Gastrocnemius medialis (tissue), 4 donors: ENCODE measurements at places on chromosomes 2 and 18.

GRCh38 chr18:12883684-12884405 lies at the start of gene PTPN2:
Gene PTPN2 (minus strand): TSS chr18:12884237. CDS start chr18:12884141, 96 bp downstream.
- H3K27ac ChIP-seq: peak within 1 kb of the TSS; percentile 96
- no peaks in the 10 kb centered on the region for H3K36me3 ChIP-seq
- H3K4me1 ChIP-seq: peaks cover 20% of the 10 kb centered on the region
- peak within 1 kb of the TSS; percentile 89 for H3K4me3 ChIP-seq

DNA sequence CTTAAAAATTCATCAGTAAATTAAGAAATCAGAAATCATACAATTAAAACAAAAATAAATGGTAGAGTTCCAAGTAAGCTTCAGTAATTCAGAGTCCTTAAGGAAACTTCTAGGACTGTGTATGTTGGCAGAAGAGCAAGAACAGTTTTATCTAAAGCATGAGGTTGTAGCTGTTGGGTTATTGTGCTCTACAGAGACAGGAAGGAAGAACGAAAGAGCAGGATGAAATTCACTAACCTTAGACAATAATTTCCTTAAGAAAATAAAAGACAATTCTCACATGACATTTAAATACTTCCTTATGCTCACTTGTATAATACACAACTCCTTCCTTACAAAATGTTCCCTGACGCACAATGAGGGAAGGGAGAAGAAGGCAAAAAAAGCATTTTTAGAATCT lies 133.4 kb downstream of the STK39 start:
- H3K4me1 ChIP-seq: peaks cover 6% of the 10 kb centered on the region
- H3K4me3 ChIP-seq: no peak overlapping the region
- no peaks in the 10 kb centered on the region for H3K36me3 ChIP-seq
- H3K27ac ChIP-seq: no peak overlapping the region
- H3K27me3 ChIP-seq: no peaks in the 10 kb centered on the region
- no peak for DNase-seq

- no peak overlapping the region for H3K27ac ChIP-seq
- DNase-seq: no peak
- H3K27me3 ChIP-seq: no peaks in the 10 kb centered on the region
- H3K4me1 ChIP-seq: peaks cover 12% of the 10 kb centered on the region
- H3K4me3 ChIP-seq: no peak overlapping the region
Measured at GRCh38 chr2:110679337-110679707, 1.5 kb upstream of the BUB1 start.

DNA sequence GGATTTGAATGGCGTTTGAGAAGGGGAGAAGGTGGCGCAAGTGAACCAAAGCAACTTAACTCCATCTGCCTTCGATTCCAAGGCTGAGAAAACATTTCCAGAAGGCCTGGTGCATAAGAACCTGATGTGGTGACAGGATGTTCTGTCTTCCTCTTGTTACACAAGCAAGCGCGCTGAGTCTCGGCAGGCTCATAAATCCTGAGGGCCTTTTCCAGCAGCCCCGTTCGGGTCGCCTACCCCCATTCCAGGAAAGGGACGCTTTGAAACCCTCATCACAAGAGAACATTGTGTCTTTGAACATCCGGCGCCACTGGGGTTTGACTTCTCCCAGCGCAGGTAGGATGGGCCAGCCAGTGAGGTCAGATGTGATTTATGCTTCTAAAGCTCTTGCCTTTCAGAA lies 403.5 kb downstream of the SETBP1 start:
- no peak overlapping the region for H3K4me3 ChIP-seq
- H3K4me1 ChIP-seq: no peaks in the 10 kb centered on the region
- peak overlapping the region; percentile 73 for H3K27ac ChIP-seq
- H3K27me3 ChIP-seq: no peaks in the 10 kb centered on the region

DNA sequence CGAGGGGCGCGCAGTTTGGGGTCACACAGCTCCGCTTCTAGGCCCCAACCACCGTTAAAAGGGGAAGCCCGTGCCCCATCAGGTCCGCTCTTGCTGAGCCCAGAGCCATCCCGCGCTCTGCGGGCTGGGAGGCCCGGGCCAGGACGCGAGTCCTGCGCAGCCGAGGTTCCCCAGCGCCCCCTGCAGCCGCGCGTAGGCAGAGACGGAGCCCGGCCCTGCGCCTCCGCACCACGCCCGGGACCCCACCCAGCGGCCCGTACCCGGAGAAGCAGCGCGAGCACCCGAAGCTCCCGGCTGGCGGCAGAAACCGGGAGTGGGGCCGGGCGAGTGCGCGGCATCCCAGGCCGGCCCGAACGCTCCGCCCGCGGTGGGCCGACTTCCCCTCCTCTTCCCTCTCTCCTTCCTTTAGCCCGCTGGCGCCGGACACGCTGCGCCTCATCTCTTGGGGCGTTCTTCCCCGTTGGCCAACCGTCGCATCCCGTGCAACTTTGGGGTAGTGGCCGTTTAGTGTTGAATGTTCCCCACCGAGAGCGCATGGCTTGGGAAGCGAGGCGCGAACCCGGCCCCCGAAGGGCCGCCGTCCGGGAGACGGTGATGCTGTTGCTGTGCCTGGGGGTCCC lies at the start of gene ITGA4:
Gene ITGA4, plus strand, starts transcription at position 266 of the 620 bp plus-strand sequence. Its CDS starts 269 bp downstream, at position 535.
- no peaks in the 10 kb centered on the region for H3K36me3 ChIP-seq
- peak within 1 kb of the TSS; percentile 30 for H3K4me3 ChIP-seq
- H3K4me1 ChIP-seq: no peaks in the 10 kb centered on the region
- H3K27me3 ChIP-seq: peaks cover 25% of the 10 kb centered on the region

DNA sequence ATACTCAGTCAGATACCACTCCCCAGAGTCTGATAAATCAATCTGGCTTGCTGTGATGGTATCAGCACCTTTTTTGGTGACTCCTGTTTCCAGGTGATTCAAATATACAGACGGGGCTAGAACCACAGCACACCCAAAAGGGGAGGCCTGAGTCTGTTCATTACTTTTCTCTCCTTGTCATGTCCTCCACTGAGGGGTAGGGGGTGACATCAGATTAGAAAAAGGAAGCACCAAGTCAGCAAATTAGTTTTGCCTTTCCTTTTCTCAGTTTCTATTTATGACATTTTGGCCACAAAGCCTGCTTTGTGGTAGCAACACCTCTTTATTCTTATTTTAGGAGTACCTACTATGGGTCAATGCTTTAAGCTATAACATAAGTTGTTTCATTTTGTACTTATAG lies 127.4 kb downstream of the CCDC102B start:
- H3K4me3 ChIP-seq: no peak overlapping the region
- no peaks in the 10 kb centered on the region for H3K36me3 ChIP-seq
- H3K27ac ChIP-seq: no peak overlapping the region
- H3K4me1 ChIP-seq: no peaks in the 10 kb centered on the region
- no peak for DNase-seq
- no peaks in the 10 kb centered on the region for H3K27me3 ChIP-seq

DNA sequence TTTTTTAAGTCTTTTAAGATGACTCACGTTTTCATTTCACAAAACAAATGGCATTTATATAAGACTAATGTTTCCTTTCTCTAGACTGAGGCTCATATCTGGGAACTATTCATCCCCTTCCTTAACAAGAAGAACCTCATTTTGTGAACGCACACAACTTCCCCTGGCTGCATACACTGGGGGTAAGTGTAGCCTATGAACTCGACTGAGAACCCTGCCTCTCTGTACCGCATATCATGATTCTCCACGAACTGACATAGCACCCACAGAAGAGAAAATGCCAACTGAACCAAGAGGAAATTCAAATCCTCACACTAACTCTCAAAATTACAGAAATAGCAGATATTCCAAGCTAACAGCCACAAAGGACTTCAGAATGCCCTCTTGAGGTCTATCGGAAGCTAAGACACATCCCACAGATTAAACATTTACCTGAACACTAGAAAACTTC lies 236.7 kb downstream of the TCF4 start:
- H3K36me3 ChIP-seq: no peaks in the 10 kb centered on the region
- H3K27me3 ChIP-seq: no peaks in the 10 kb centered on the region
- no peak overlapping the region for H3K4me3 ChIP-seq
- H3K4me1 ChIP-seq: peaks cover 26% of the 10 kb centered on the region
- DNase-seq: no peak
- no peak overlapping the region for H3K27ac ChIP-seq

DNA sequence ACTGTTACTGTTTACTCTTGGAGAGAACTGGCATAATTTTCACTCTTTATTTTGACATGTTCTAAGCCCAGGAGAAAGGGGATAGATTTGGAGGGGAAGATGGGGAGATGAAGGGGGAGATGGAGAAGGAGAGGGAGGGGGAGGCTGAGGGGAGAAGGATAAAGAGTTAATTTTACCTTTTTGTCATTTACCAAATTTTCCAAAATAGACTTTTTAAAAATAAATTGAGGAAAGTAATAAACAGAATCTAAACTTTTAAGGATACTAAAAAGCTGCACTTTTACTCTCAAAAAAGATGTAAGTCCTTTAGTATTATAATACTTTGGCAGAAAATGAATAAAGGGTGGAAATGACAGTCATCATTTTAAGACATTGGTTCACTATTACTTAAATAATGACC lies 12.3 kb downstream of the MMADHC start:
- peaks cover 69% of the 10 kb centered on the region for H3K36me3 ChIP-seq
- peaks cover 16% of the 10 kb centered on the region for H3K4me1 ChIP-seq
- DNase-seq: no peak
- peak overlapping the region; percentile 20 for H3K27ac ChIP-seq
- no peak overlapping the region for H3K4me3 ChIP-seq

DNA sequence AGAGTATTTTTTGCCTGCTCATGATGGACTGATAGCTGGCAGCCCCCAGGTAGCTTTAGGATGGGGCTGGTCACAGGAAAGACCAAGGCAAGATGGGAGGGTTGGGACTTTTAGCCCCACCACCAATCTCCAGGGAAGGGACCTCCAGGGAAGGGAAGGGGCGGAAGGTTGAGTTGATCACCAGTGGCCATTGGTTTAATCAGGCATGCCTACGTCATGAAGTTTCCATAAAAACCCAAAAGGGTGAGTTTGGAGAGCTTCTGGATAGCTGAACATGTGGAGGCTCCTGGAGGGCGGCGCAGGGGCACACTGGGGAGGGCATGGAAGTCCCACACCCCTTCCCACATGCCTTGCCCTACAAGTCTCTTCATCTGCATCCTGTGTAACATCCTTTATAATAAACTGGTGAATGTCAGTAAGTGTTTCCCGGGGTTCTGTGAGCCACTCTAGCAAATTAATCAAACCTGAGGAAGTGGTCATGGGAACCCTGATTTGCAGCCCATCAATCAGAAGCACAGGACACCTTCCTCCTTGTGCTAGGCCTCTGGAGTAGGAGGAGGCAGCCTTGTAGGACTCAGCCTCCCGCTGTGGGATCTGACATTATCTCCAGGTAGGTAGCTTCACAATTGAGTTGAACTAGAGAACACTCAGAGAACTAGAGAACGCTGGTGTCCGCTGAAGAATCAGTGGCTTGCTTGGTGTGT lies 30.3 kb downstream of the RAB31 start:
- no peaks in the 10 kb centered on the region for H3K36me3 ChIP-seq
- no peaks in the 10 kb centered on the region for H3K4me1 ChIP-seq

GRCh38 chr2:191296083-191297006 lies 51.1 kb downstream of the MYO1B start:
- H3K4me3 ChIP-seq: no peak overlapping the region
- H3K36me3 ChIP-seq: no peaks in the 10 kb centered on the region
- H3K27ac ChIP-seq: no peak overlapping the region
- no peak for DNase-seq

DNA sequence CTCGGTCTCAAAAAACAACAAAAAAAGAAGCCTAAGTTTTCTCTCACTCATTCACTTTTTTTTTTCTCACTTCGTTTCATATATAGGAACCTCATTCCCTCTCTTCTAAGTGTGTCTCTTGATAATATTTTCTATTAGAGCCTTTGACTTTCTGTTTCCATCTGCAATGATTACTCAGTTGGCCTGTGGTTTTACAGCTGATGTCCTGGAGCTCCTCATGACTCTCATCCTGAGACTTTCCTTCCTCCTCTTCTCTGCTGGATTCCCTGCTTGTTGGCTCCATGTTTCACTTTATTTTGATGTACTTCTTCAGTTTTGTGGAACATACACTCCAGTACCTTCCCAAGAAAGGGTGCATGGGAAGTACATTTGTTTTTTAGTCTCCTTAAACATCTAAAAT lies 154.2 kb upstream of the GATA6 start:
- no peak for DNase-seq
- H3K27me3 ChIP-seq: no peaks in the 10 kb centered on the region
- H3K27ac ChIP-seq: no peak overlapping the region

DNA sequence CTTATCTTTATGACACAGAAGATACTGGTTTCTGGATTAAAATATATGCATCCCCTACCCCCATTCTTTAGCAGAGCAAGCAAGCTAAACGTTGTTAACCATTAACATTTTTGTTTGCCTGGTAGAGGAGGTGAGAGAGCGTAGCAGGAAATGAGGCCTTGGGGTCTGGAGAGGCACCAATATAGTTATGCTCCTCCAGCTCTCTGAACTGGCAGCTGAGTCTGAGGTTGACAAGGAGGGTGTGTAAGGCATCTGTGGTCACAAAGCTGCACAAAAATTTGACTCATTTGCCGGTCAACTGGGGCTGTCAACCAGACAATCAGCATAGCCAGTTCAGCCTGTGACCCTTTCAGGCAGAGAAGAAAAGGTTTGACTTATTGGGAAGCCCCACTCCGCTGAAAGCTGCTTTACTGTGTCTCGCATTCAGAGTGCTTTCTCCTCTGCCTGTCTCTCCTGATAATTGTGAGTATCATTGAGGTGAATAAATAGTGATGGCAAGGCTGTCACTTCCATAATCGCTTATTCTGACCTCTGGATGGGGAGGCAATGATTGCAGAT lies 647.5 kb upstream of the SETBP1 start:
- H3K27ac ChIP-seq: no peak overlapping the region
- H3K4me3 ChIP-seq: no peak overlapping the region
- no peaks in the 10 kb centered on the region for H3K36me3 ChIP-seq
- no peak for DNase-seq

GRCh38 chr2:88091943-88092342 lies 24.3 kb downstream of the SMYD1 start:
- no peaks in the 10 kb centered on the region for H3K36me3 ChIP-seq
- no peak overlapping the region for H3K4me3 ChIP-seq
- H3K4me1 ChIP-seq: no peaks in the 10 kb centered on the region
- DNase-seq: no peak

DNA sequence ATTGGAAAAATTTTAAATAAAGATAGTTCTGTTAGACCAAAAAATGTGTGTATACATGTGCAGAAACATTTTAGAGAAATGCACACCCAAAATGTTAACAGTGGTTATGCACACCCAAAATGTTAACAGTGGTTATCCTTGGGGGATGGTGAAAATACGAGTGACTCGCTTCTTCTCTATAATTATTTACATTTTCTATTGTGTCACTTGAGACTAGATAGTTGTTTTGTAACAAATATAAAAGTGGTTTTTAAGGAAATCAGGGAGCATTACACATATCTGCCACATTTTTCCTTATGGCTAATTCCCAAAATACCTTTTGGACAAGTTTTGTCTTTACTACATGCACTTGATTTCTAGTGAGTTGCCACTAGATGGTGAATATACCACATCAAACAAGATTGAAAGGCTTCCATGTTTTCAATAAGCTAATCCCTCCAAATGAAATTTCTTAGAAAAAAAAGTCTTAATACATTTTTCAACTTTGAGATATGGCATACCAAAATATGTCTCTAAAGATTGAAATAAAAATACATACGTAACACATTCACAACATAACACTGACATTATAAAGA lies 9.0 kb upstream of the HIBCH start:
- H3K4me3 ChIP-seq: no peak overlapping the region
- H3K4me1 ChIP-seq: no peaks in the 10 kb centered on the region
